Body of pancreas (tissue), 4 donors: ENCODE measurements at places on chromosomes 2 and 18.
A peak's percentile ranks its signal among the peaks of the same experiment; 100 is the strongest.

DNA sequence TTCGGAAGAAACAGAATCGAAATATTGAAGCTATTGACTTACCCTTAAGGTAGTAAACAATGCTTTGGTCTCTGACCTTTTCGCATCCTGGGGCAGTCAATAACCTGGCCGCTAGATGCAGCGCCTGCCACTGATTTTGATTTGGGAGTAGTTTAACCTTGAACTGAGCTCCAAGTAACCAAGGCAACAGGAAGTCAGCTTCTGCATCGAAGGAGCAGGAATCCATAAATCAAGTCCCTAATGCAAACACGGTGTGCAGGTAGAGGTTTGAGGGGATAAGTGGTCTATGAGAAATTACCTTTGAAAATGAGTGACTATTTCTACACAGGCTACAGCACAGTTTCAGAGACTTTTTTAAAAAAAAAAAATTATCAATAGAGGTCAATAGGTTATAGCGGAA lies 353.5 kb downstream of the SETBP1 start:
- no peak for DNase-seq

- no peak for DNase-seq
Measured at GRCh38 chr2:204436230-204436629, 109.0 kb upstream of the PARD3B start.

DNA sequence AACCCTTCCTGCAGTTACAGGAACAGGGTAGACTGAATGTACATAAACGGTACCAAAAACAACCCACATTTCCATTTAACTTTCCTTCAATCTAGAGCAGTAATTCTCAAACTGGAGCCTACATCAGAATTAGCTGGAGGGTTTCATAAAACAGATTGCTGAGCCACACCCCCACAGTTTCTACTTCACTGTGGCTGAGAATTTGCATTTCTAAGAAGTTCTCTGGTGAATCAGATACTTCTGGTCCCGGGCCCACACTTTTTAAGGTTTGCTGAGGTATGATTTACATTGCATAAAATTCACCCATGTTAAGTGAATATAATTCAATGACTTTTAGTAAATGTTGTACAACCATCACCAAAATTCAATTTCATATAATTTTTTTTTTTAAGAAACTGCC lies 113.7 kb downstream of the SRBD1 start:
- DNase-seq = no peak

DNA sequence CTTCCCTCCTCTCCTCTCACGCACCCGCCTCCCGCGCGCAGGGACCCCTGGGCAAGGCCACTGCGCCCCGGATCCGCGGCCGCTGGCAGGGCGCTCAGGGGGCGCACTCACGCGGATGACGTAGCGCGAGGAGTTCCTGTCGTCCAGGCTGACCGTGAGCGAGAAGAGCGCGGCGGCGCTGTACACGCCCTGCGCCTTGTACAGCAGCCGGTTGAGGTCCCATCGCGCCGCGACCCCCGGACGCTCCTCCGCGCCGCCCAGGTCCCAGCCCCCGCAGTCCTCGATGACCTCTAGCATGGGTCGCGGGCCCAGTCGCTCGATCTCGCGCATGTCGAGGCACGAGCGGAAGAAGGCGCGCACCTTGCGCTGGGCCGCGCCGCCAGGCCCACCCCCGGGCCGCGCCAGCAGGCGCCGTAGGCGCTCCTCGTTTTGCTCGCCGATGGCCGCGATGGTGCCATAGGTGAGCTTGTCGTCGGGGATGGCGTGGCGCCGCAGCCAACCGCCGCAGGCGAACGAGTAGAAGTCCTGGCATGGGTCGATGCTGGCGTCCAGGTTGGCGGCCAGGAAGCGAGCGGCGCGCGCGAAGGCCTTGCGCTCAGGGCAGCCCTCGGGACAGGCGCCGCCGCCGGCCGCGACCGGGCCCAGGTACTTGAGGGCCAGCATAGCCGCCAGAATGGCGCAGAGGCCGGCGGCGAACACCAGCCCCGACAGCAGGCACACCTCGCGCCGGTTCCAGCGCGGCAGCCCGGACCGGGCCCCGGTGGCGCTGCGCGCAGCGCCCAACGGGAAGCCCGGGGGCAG lies 1.7 kb downstream of the ECEL1 start:
- DNase-seq = no peak

DNA sequence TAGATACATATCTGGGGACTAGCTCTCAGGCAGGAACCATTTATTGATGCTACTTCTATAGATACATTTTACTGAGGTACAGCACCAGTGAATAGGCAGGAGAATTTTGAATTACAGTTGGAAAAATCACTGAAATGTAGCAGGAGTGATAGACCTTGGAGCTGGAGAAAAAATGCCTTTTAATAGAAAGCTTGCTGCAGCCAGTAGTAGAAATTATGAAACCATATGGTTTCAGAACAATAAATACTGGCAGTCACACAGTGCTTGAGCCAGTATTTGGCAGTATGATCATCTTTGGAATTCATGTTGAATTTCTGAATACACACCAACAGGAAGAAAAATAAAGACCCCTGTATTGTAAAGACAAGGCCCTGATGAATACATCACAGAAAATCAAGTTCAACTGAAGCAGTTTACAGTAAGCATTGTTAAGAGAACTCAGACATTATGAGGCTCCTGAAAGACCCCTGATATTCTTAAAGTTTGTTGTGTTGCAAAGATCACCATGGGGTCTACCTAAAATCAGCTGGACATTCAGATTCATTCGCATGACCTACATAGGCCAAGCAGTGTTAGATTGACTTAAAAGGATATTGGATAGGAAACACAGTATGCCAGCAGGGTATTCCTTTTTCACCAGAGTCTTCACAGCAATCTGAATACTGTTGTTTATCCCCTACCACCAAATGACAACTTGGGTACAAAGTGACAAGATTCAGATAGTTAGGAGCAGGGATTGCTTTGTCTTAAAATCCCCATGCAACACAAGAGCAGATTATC lies 139.0 kb downstream of the EHBP1 start:
- DNase-seq = no peak

- no peak for DNase-seq
Measured at GRCh38 chr18:54616220-54616848, 25.3 kb downstream of the DYNAP start.

DNA sequence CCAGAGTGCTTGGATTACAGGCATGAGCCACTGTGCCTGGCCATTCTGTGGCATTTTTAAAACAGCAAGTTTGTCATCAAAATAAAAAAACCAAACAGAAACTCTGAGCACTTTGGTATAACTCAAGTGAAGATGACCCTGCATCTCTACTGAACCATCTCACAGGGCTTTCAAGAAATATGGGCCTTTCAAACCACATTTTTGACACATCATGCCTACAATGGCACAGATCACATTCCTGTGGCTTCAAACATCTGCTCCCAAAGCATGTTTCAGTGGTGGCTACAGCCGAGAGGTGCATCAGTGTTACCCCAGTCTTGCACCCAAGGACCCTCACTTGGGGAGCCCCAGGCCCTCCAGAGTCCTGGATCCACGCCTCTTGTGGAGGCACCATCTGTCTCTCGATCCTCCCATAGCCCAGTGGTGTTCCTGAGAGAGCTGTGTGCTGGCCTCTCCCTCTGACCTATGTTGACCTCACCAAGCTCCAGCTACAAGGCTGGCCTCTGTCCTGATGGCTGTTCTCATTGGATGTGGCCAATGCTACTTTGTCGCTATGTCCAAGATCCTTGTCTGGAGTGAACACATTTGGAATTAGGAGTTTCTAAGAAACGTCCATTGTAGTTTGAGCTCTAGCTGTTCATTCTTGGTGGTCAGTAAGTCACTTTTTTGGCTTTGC lies 55.2 kb upstream of the RALBP1 start:
- DNase-seq = no peak

GRCh38 chr2:222844323-222844722 lies 16.5 kb upstream of the ACSL3 start:
- peak; percentile 26 for DNase-seq

GRCh38 chr2:232008907-232009638 lies 47.6 kb downstream of the DIS3L2 start:
- no peak for DNase-seq

DNA sequence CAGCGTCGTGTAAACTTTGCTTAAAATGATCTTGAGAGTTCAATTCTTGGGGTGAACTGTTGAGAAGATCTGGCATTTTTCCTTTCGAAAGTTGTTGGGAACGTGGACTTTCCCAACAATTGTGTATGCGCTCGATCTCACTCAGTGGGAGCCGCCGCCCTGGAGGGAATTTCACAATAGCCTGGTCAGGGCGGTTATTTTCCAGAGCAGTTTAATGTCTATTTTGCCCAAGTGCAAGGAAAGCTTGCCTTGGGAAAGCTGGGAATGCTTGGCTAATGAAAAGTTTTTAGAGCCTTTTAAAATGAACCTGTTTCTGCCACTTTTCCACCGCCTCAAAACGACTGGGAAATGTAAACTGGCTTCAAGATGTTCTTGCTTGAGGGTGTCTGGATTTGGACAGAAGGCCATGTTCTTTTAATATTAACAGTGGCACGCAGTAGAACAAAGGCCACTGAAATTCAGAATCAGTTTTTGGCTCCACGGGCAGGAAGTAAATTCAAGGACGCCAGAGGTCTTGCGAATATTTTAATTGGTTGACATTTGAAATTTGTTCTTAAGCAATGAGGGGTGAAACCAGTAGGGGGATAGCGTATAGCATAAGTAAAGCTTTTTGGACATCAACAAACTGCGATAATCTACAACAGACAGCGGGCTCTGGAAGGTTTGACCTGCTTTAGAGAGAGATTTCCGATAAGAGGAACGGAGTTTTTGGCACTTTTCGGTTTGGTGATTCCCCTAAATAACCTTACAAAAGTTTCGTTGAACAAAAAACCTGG lies 1.2 kb downstream of the CFLAR start:
- DNase-seq = peak; percentile 68

GRCh38 chr2:236691799-236692167 lies 122.2 kb downstream of the ACKR3 start:
- no peak for DNase-seq

DNA sequence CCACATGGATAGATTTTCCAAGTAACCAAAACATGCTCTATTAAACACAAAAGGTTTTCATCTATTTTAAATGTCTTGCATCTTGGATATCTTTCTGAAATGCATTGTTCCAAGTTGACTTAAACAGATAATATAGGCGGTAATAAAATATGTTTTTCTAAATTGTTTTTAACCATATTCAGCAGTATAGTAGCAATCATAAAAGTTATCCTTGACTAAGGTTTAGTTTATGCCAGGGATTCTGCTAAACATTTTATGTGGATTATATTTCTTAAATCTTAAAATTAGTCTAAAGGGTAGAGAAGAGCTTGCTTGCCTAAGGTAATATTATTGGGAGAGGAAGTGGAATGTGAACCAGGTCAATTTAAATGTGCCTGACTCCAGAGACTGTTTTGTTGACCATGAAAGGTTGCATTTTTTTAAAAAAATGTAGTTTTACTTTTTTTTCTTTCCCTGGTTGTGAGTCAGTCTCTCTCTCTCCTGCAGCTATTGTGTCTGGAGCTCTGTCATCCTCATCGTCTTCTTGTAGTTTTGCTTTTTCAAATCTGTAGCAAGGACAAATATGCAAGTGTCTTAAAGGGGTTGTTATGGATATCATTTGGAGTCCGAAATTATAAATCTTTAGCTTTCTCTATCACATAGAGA lies 309.1 kb upstream of the COL3A1 start:
- no peak for DNase-seq

GRCh38 chr2:43814711-43815110 lies 23.9 kb downstream of the ABCG5 start:
- DNase-seq = no peak

DNA sequence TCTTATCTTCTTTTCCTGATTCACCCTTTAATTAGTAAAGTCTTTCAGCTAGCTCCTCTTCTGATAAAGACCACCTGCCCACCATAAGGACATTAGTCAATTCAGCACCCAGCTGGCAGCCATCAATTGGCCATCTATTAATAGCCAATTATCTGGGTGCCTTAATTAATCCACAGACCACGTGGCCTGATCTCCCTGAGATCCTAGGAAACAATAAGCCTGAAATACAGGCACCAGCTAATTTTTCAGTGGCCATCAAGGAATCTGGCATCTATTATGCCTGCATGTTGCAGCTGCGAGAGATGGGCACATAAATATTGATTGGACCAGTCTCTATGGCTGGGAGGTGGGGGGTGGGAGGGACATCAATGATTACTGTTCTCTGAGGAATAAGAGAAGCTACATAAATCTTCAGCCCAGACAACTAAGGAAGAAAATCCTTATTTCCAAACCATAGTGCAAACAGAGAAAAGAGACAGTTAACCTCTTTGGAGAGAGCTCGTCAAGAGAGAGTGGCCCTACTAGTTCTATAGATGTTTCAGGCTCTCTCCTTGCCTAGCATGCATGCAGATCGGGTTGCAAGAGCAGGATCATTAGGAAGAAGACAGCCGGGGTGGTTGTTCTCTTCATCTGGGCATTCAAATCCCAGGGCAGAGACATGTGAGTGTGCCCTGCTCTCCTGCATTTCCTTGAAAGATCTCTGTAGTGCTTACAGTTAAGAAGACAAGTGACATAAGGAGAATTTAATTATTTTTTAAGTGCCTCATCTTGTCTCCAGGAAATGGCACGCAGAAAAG lies 8.7 kb downstream of the GALNT14 start:
- DNase-seq = no peak

- DNase-seq = no peak
Measured at GRCh38 chr2:201959198-201959597, 74.5 kb upstream of the FZD7 start.

- no peak for DNase-seq
Measured at GRCh38 chr2:15908371-15908770, 32.0 kb upstream of the MYCN start.

DNA sequence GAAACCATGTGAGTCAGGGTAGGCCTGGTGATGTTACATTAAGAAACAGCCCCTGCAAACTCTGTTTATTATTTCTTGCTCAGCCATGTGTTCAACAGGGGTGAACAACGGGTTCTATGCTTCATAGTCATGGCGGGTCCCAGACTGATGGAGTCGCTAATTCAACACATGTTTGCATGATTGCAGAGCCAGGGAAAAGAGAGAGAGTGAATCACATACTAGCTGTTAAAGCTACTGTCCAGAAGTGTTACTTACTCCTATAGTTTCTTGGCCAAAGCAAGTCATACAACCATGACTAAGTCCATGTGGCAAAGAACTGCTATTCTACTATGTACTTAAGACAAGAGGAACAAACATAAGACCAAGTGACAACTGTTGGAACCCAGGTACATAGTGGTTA lies 241.2 kb upstream of the SKOR2 start:
- DNase-seq = no peak

DNA sequence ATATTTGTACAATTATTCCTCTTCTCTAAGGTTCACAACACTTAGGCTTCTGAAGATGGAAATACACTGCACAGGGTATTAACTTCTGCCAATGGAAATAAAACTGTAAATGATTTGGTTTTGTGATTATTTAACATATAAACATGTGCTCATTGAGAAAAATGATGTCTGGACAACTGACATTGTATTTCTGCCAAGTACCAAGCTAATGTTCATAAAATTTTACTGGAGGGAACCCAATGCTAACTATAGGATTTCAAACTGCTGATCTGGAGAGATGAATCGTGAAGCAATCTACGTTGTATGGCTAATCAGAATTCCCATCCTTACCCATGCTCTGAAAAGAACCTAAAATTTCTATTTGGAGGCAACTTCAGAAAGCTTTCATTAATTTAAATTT lies 279.7 kb downstream of the NRXN1 start:
- no peak for DNase-seq
